ENCODE measurements at places on chromosomes 2 and 18.
A peak's percentile ranks its signal among the peaks of the same experiment; 100 is the strongest.

DNA sequence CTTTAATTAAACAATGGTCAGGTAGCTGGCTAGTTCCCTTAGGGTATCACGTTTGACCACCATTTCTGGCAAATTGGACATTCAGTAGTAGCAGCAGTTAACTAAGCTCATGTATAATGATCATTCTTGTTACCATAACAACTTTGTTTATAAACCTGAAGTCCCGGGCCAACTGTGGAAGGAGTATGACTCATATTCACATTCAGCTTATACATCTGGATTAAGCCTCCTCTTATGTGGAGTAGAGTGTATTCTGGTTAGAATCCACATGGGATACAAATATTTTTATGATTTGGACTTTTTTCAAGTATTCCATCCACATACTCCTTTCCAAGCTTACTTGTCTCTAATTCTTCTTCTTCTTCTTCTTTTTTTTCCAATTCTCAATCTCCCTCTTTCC is 70.3 kb upstream of the ZSWIM2 start:
- no peak for DNase-seq

- no peak for DNase-seq
Measured at GRCh38 chr2:6449343-6449742, 416.4 kb downstream of the CMPK2 start.

DNA sequence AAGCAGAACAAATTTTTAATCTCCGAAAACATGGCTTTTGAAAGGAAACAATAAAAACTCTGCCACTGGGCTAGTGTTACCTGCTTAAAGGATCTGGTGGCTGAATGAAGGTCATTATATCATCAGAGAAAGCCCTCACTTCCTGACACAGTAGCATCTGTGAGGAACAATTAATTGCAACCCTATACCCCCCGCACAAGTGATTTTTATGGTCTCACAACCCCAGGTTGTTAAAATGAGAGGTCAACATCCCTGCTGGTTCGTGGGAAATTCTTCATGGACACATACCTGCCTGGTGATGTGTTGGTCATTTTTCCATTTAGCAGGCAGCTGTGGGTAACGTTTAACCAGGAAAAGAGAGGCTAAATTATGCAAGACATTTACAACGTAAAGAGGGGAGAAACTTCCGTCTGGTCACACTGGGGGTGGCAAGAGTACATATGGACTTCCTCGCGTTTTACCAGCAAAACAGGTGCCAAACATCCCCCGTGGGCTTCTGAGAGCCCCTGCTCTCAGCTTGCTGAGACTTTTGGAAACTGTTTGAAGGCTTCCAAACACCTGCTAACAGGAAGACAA is 29.2 kb downstream of the NIFK start:
- peak; percentile 72 for DNase-seq

DNA sequence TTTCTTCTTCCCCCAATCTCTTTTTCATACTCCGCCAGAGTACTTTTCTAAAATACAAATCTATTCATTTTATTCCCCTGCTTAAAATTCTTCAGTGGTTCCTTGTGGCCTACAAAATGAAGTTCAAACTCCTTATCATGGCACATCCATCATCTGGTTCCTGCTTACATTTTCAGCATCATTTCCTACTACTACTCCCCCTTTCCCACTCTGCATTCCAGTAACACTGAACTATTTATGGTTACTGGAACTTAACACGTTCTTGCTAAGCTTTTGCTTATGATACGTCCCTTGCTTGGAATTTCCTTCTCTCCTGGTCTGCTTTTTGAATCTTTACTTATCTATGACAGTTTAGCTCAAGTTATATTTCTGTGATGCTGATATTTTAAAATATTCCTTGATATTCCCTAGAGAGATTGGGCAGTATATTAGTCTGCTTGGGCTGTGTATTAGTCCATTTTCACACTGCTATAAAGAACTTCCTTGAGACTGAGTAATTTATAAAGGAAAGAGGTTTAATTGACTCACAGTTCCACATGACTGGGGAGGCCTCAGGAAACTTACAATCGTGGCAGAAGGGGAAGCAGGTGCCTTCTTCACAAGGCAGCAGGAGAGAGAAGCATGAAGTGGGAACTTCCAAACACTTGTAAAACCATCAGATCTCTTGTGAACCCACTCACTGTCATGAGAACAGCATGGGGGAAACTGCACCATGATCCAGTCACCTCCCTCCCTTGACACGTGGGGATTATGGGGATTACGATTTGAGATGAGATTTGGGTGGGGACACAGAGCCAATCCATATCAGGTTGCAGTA is 53.2 kb downstream of the BMPR2 start:
- no peak for DNase-seq

- no peak for DNase-seq
Measured at GRCh38 chr18:55869556-55870501, 281.8 kb upstream of the TCF4 start.

DNA sequence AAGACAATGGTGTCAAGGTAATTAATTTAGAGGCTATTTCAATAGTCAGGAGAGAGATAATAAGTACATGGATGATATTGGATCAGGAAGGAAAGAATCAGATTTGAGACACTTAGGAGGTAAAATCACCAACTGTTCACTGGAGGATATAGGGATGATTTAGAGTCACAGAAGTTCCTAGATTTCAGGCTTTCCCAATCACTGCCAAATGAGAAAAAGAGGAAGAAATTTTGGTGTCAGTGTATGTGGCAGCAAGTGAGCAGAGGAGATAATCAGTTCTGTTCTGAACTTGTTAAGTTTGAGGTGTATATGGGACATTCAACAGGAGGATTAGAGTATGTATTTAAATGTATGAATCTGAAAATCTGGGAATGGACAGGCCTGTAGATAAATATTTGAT is 640.4 kb downstream of the NR4A2 start:
- no peak for DNase-seq

GRCh38 chr18:2417861-2418610 is 153.3 kb downstream of the METTL4 start:
- no peak for DNase-seq

- DNase-seq = no peak
Measured at GRCh38 chr2:126085011-126085795, 570.8 kb upstream of the GYPC start.

DNA sequence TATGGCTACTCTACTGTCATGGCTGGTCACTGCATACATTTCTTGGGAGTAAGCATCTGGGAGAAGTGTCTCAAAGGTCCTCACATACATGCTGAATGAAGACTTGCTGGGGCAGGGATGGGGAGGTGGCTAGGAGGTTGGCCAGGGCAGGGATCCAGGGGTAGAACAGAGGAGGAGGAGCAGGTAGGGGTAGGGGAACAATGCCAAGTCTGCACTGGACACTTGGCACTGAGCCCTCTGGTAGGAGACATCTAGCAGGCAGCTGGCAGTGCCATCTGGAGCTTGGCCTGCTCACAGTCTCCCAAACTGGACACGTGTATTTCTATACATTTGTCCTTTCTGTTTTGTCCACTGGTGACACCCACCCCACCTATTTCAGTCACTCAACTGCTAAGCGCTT is 62.7 kb upstream of the REV1 start:
- no peak for DNase-seq

DNA sequence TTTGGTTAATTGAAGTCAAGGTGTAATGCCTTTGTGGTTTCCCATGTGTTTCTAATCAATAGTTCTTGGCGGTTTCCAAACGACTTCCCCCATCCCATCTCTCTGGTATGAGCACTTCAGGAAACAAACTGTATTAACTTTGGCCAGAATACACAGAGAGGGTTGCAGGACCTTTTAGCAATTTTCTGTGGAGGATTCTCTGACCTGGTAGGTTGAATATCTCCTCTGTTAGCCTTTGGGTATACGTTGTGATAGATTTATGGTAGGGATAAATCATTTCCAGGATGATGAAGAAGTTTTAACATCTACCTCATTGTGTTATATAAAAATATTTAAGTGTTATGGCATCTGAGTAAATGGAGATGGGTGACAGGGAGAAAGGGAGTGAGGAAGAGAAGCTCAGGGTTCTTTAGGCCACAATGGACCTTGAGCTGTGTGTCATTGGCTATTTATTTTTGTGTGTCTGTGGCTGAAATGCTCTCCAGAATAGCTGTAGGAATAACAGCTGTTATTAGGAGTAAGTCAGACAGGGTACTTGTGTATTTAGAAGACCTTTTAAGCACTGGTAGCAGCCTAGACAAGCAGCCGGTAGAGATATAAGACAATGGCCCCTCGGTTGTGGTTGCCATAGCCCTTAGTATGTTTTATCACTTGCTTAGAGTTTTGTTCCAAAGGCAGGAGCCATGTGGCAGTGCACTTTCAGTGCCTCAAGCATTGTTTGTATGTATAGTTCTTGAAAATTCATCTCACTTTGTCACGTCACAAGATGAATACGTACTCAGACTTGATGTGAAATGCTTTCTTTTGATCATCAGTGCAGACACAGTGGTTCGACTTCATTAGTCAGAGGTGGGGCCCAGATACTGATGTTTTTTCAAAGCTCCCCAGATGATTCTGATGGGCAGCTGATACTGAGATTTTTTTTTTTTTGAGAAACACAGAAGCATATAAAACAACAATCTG is 91.1 kb downstream of the FMNL2 start:
- no peak for DNase-seq

GRCh38 chr2:72937356-72937669 is 20.0 kb downstream of the EMX1 start:
- no peak for DNase-seq

DNA sequence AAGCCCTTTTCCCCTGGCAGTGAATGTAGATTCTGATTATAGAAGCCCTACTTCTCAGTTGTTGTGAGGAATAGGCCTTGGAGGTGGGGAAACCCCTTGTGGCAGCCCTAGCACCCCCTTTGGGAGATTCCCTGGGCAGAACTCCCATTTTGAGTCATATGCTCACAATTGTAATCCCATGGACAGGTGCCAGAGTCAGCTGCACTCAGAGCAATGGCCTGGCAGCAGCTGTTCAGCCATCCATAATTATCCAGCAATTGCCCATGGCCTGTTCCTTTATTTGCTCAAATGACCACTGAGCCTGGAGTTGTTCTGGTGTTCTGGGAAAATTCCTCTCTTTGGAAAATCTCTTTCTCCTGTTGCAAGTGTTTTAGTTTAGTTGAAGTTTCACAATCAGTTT is 71.7 kb downstream of the PTRHD1 start:
- DNase-seq = no peak

DNA sequence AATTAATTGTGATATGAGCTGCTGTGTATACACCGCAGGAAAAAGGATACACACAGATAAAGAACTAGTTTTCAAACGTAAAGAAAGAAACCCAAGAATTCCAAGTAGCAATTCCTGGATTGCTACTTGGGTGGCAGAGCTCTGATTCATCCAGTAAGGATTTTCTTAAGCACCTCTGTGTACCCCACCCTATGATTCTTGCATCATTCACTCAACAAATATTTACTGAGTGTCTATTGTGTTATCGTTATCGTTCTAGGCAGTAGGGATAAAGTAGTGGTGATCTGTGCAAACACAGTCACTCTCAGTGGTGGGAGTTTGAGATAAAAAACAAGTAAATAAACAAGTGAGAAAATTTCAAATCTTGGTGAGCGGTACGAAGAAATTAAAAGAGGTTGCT is 4.9 kb upstream of the TMEM200C start:
- DNase-seq = peak; percentile 75

DNA sequence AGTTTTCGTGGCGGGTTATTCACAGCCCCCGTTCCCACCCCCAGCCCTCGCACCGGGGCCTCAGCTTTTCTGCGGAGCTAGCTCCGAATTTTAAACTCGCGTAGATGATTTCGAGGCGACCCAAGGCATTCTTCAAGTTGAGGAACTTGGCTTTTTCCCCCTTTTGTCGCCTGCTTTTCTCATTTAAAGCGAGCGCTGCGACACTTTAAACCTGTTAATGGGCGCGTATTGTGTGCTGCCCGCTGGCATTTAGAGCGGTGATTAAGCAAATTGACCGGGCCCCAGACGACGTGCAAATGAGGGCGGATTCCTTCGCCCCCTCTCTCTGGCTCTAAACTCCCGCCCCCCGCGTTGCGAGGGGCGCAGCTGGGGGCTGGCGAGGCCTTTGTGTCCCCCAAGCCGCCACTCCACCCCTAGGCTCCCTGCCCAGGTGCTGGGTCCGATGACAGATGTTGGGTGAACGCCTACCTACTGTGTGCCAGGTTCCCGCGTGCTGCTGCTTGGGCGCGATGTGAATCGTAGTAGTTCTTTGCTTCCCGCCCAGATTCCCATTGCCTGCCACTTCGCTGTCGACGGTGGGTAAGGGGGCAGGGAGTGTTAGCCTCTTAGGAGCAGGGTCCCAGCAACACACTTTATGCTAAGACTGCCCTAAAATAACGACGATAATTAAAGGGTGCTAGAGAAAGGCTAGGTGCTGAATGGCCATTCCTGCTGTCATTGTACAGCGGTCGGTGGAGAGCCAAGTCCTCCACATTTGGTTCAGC is 1.9 kb downstream of the TCF7L1 start:
- DNase-seq = no peak

DNA sequence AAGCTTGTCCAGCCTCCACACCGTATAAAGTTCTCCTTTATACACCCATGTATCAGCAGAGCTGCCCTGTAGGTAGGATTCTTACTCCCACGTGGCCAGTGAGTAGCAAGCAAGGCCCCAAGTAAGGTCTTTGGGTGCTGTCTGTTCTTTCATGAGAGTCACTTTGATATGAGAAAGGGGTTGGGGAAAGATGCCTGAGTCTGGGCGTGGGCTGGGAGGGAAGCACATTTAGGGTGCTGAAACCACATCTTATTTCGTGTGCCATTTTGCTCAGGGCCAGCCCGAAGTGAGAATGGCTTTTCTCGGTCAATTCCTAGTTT is 436 bp upstream of the ITPRIPL1 start:
- no peak for DNase-seq
